Stimulated activated CD4-positive, alpha-beta T cell treated with anti-CD3 and anti-CD28 coated beads, Interleukin-15, amount 100 ng/mL, for 1 hour (primary cell): ENCODE measurements at places on chromosomes 6 and 20.

DNA sequence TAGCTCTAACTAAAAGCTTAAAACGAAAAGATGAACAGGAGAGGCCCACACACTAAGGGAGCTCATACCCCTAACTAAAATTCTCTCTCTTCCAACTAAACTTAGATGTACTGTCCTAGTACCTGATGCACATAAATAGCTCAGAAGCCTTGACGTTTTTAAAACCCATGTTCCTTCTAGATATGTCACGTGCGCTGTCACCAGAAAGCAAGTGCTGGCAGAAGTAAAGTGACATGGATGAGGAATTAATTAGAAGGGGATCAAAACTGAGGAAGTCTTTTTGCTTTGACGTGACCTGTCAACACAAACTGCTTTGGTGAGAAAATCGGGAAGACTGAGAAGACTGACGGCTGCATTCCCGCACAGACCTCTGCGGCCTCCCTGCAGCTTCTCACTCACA lies 142.5 kb downstream of the ZMYND8 start:
- DNase-seq, result no peak

DNA sequence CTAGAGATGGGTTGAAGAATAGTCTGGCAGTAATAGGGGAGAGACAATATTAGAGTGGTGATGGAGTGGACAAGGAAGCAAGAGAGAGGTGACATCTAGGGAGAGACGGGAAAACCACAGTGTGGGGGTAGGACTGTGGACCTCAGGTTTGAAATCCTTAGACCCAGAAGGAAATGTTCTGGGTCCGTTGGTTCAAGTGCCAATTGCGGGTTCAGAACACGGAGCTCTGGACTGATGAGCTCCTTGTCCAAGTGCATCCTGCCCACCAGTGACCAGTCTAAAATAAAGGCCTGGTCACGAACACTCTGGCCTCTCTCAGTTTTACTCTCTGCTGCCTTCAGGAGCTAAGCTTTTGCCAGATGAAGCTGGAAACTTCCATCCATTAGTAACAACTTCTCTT lies 174.0 kb downstream of the LINC00237 start:
- no peak for DNase-seq

- no peak for DNase-seq
Measured at GRCh38 chr6:91196729-91197128, 609.9 kb upstream of the MAP3K7 start.

GRCh38 chr6:110532431-110532830 lies 56.0 kb upstream of the SLC22A16 start:
- DNase-seq, result no peak

DNA sequence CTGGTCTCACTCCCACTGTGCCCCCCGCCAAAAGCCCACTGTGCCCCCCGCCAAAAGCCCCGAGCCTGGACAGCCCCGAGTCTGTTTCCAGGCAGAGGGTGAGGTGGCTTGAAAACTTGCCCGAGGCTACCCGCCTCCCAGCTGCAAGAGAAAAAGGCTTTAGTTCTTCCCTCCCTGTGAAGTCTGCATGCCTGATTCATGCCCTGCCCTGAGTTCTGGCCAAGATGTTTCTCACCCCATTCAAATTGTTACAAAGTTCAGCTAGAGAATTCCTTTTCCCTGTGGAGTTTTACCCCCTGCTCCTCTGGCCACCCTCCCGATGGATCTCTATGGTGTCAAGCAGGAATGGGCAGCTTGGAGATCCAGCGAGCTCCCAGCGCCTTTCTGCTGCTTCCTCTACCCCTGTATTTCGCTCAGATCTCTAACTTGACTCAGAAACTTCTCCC lies 298.8 kb upstream of the MAP3K7 start:
- DNase-seq, result no peak

- peak; percentile 74 for DNase-seq
Measured at GRCh38 chr6:30326526-30327231, at the start of gene TRIM39. TSS of gene TRIM39 (plus strand) at chr6:30326927. CDS start at chr6:30329318, 2,391 bp downstream.

GRCh38 chr6:24255676-24256075 lies 102.2 kb downstream of the DCDC2 start:
- no peak for DNase-seq

DNA sequence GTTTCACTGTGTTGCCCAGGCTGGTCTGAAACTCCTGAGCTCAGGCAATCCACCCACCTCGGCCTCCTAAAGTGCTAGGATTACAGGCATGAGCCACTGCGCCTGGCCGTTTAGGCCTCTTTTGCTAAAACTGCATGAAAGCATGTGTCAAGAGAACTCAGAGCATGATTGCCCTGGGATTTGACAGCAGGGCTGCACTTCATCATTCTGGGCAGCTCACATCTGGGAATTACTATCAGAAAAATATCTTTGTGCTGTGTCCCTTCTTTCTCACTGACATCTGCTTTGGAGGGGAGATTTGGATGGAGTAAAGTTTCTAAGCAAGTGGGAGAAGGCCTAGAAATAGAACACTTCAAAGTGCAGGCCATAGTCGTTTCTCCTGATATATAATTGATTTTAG lies 59.6 kb upstream of the EIF2S2 start:
- no peak for DNase-seq

- no peak for DNase-seq
Measured at GRCh38 chr6:77492530-77492929, 29.2 kb upstream of the HTR1B start.

DNA sequence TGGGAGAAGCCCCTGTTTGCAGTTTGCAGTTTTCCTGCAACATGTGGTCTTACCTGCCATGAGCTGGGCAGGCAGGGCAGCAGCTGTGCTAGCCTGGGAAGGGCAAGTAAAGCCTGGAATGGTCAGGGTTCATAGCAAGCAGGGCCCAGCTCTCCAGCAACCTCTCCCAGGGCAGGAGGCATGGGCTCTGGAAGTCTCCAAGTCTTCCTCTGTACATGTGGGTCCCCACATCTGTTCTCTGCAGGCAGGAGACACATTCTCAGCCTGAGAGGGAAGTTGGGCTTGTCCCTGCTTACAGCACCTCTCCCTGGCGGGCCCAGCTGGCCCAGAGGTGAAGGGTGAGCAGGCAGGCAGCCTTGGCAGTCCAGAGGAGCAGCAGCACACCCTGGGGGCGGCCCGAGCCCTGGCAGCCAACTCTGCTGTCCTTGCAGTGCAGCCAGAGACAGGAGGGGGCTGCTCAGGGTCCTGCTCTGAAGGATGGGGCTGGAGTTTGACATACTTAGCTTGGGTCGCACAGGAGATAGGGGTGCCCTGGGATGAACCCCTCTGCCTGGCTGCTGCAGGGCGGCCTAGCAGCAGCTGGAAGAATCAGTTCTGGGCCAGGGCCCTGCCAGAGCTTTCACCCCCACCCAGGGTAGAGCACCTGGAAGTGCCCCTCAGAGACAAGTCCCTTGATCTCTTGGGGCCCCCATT lies 176.0 kb downstream of the MRPL14 start:
- DNase-seq, result no peak

GRCh38 chr6:35765739-35766138 lies 10.7 kb upstream of the CLPSL2 start:
- no peak for DNase-seq

DNA sequence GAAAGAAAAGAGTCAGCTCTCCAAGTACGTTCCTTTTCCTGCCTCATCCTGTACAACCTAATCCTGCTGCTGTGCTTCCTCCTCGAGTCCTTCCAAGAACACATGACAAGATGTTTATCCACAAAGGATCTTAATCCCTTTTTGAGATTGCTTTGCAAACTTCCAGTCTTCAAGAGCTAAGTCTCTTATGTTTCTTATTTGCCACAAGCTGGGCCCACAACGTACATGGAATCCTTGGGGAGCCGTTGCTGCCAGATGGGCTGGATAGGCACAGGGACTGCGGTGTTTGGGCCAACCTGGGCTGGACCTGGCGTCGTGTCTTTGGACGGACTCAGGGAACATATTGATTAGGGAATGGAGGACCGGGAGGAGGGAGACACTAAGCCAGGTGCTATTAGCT lies 79.7 kb upstream of the AFDN start:
- no peak for DNase-seq

- no peak for DNase-seq
Measured at GRCh38 chr6:160972111-160972510, 19.5 kb upstream of the MAP3K4 start.

GRCh38 chr6:123333000-123333756 lies 303.6 kb downstream of the TRDN start:
- no peak for DNase-seq

DNA sequence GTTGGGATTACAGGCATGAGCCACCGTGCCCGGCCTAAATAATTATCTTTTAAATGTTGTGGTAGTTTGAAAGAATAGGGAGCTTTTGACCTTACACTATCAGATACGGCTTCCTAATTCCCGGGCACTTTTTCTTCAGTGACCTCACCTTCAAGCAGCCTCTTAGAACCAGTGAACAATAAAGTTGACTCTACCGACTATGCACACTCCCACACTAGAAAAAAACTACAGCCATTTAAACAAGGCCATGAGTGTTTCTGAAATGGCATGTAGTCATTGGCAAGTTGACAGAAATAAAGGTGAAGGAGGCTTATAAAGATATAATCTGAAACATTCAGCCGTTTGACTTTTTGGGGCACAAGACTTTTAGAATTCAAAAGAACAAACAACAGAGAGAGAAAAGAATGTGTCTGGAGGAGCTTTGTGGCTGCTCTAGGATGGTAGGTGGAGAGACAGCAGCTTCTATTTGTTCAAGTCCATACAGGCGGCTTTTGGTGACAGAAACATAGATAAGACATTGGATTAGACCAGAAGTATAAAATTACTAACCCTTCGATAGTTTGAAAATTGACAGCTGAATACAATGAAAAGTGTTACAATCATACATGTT lies 75.2 kb downstream of the GJA1 start:
- DNase-seq, result no peak

DNA sequence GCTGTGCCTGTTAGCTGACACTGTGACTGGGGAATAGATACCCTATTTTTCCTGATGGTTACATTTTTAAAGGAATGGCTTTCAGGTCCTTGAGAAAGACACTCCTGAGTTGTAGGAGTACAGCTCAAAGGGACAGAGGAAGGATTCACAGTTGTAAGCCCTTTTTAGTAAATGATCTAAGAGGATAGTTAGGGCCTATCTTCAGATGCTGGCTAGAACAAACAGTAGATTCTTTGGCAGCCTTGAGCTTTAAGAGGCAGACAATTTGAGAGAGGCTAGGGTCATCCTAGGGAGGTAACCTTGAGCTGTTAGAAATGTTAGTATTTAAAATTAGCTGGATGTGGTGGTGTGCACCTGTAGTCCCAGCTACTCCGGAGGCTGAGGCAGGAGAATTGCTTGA lies 111.5 kb downstream of the ZFAND3 start:
- no peak for DNase-seq

- DNase-seq, result no peak
Measured at GRCh38 chr20:39886650-39887190, 802.3 kb downstream of the MAFB start.

DNA sequence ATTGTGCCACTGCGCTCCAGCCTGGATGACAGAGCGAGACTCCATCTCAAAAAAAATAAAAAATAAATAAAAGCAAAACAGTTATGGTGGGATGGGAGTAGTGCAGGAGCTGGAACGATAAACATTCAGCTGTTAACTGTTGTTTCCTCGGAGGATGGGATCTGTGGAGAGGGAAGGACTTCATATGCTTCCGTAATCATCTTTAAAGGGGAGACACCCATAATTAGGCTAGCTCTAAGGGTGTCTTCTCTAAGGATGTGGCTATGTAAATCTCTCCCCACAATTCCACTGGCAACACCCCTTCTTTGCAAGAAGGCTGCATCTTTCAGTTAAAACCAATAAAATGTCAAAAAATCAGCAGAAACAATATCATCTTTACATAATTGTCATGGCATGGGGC lies 42.6 kb upstream of the MTHFD1L start:
- no peak for DNase-seq

DNA sequence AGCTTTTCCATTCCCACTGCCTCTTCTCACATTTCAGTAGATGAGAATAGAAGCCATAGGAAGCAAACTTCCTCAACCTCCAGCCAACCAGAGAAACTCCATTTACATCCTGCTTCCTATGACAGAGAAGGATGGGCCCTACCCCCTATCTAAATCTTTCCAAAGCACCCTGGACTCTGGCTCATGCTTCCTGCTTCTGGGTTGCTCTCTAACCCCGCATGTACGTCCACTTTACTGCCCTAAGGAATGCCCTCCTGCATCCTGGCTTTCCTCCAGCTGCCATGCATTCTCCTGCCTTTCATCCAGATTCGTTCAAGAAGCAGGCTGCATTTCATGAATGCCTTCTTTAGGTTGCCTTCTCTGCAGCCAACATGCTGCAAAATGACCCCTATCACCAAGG lies 91.9 kb downstream of the FAM217A start:
- no peak for DNase-seq

- no peak for DNase-seq
Measured at GRCh38 chr6:84348801-84349200, 121.4 kb upstream of the CEP162 start.

DNA sequence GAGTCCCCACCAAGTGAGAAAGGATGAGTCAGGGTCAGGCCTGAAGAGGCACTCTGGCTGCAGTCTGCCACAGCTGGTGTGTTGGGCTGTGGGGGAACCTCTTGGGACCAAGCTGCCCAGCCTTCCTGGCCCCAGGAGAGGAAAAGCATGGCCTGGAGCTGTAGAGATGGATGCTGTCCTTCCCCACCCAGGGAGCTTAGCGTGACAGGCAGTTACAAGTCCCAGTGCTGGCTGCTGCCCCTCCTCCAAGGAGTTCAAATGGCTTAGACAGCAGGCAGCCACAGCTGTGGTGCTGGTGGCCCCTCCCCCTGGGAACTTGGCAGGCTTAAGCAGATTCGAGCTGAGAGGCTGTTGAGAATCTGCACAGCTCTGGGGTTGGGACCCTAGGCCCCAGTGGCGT lies 253.2 kb downstream of the PLCB1 start:
- DNase-seq, result no peak

- no peak for DNase-seq
Measured at GRCh38 chr6:43981363-43981990, 145.8 kb downstream of the MRPL14 start.

- no peak for DNase-seq
Measured at GRCh38 chr20:23666698-23667097, 22.1 kb downstream of the CST4 start.

DNA sequence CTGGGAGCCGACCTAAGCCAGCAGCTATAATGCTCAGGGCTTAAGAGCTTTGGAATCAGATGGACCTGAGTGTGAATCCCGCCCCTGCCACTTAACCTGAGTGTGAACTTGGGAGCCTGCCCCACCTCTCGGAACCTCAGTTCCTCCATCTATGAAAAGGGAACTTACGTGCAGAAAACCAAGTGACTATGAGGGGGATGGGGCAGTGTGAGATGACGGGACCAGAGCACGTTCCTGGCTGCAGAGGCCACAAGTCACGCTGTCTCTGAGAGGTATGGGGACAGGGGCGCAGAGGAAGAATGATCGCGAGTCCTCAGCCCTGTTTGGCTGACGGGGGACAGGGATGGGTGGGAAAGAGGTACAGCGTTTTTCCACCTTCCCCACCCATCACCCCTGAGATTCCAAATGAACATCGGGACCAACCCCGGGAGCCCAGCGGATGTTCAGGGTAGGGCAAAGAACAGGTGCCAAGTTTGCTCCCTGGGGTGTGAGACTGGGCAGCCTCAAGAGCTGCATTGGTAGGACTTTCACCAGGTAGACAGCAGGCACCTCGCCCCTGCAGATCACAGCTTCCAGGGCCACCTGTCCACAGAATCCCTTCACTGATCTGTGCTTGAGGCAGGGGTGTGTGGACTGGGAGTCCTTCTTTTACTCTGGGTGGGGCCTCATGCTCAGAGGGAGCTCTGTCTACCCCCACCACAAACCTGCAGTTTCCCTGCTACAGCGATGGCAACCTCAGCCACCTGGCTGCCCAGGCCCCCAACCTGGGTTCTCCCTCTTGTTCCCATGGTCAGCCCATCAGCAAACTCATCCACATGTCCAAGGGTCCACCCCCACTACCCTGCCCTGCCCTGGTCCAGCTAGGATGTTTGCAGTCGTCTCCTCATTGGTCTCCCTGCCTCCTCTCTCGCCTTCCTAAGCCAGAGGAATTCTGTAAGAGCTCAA lies 85.8 kb downstream of the CEBPB start:
- no peak for DNase-seq

GRCh38 chr6:43963877-43964658 lies 163.2 kb downstream of the MRPL14 start:
- DNase-seq, result no peak
